ENCODE measurements at places on chromosomes 12 and 14. TPM values are rescaled to one million over a fixed set of nuclear protein-coding genes. Genes with fewer than 3 reads are reported as not detected.

The INHBC gene
- not detected for total RNA-seq

The CLEC14A gene
- 0.33 TPM for total RNA-seq

The A2M gene
- total RNA-seq = 4.2 TPM

The CMTM5 gene
- total RNA-seq = 0.65 TPM

The NEUROD4 gene
- total RNA-seq = not detected

The GLS2 gene
- total RNA-seq = 0.13 TPM

The CLEC4E gene
- total RNA-seq = not detected
